Endodermal cell (in vitro differentiated cells): ENCODE measurements at places on chromosomes 7 and 10. TPM values are rescaled to one million over a fixed set of nuclear protein-coding genes. Genes with fewer than 3 reads are reported as not detected.

The PRSS37 gene
- not detected in 2 replicates for total RNA-seq

The DBNL gene
- 46.9 to 53.6 TPM (median 47.0 TPM) in 3 replicates for total RNA-seq

The SUV39H2 gene
- total RNA-seq = 19.3 to 46.1 TPM (median 35.4 TPM) in 3 replicates

The NMT2 gene
- 13.4 to 25.8 TPM (median 21.7 TPM) in 3 replicates for total RNA-seq

The NOS3 gene
- 2.3 and 2.5 TPM in 2 replicates for total RNA-seq

The CC2D2B gene
- total RNA-seq = 0.70 and 1.4 TPM in 2 replicates

The AIFM2 gene
- total RNA-seq = 5.2 to 7.3 TPM (median 7.1 TPM) in 3 replicates

The MET gene
- total RNA-seq = 7.3 and 8.3 TPM in 2 replicates

The RBM20 gene
- 7.0 to 16.0 TPM (median 7.7 TPM) in 3 replicates for total RNA-seq

The SFTPA1 gene
- not detected in 2 replicates for total RNA-seq

The WNT2 gene
- not detected in 2 replicates for total RNA-seq

The HGF gene
- total RNA-seq = 0.29 TPM in 1 of 3 replicates, not detected in the others

The CELF2 gene
- total RNA-seq = 94.2 and 96.1 TPM in 2 replicates

The TNS3 gene
- total RNA-seq = 32.5 to 34.1 TPM (median 33.8 TPM) in 3 replicates

The GATA3 gene
- total RNA-seq = 25.2 to 106 TPM (median 103 TPM) in 3 replicates

The GRB10 gene
- 79.7 and 97.5 TPM in 2 replicates for total RNA-seq

The ADARB2 gene
- 0.97 and 1.1 TPM in 2 replicates for total RNA-seq

The COBL gene
- total RNA-seq = 25.2 and 27.5 TPM in 2 replicates

The SAP25 gene
- total RNA-seq = 5.3 and 6.3 TPM in 2 replicates

The TRIM50 gene
- 0.33 TPM in 1 of 3 replicates, not detected in the others for total RNA-seq

The HACD1 gene
- 18.4 to 34.1 TPM (median 33.4 TPM) in 3 replicates for total RNA-seq

The NCF1 gene
- total RNA-seq = not detected in 3 replicates

The SFXN2 gene
- total RNA-seq = 26.6 and 32.9 TPM in 2 replicates

The FANK1 gene
- 8.6 to 10.0 TPM (median 9.7 TPM) in 3 replicates for total RNA-seq

The CYP2E1 gene
- 0.52 and 0.86 TPM in 2 replicates for total RNA-seq

The LRRC18 gene
- not detected in 3 replicates for total RNA-seq

The ADAM12 gene
- total RNA-seq = 0.14 and 0.46 TPM in 2 replicates

The PIK3CG gene
- not detected in 3 replicates for total RNA-seq

The SLC4A2 gene
- total RNA-seq = 245 and 265 TPM in 2 replicates

The WIPF3 gene
- total RNA-seq = 7.2 to 10.2 TPM (median 7.2 TPM) in 3 replicates

The MBL2 gene
- not detected in 2 replicates for total RNA-seq

The GHRHR gene
- not detected in 3 replicates for total RNA-seq

The ORC5 gene
- total RNA-seq = 17.5 to 22.5 TPM (median 22.0 TPM) in 3 replicates

The LRIT1 gene
- total RNA-seq = 0.11 TPM in 1 of 2 replicates, not detected in the other

The HOXA3 gene
- total RNA-seq = not detected in 3 replicates

The STRA8 gene
- not detected in 2 replicates for total RNA-seq

The GLI3 gene
- 2.7 and 4.7 TPM in 2 replicates for total RNA-seq

The HIBADH gene
- total RNA-seq = 46.9 and 48.3 TPM in 2 replicates

The ZDHHC4 gene
- total RNA-seq = 78.3 to 85.6 TPM (median 83.4 TPM) in 3 replicates

The SOSTDC1 gene
- 0.09 and 0.13 TPM in 2 replicates for total RNA-seq
